ENCODE measurements at places on chromosomes 12 and 14.

- DNase-seq: no peak
Observed at GRCh38 chr12:4086481-4086880, 187.1 kb upstream of the CCND2 start.

GRCh38 chr14:78448164-78449094 lies 278.3 kb downstream of the NRXN3 start:
- DNase-seq: no peak

DNA sequence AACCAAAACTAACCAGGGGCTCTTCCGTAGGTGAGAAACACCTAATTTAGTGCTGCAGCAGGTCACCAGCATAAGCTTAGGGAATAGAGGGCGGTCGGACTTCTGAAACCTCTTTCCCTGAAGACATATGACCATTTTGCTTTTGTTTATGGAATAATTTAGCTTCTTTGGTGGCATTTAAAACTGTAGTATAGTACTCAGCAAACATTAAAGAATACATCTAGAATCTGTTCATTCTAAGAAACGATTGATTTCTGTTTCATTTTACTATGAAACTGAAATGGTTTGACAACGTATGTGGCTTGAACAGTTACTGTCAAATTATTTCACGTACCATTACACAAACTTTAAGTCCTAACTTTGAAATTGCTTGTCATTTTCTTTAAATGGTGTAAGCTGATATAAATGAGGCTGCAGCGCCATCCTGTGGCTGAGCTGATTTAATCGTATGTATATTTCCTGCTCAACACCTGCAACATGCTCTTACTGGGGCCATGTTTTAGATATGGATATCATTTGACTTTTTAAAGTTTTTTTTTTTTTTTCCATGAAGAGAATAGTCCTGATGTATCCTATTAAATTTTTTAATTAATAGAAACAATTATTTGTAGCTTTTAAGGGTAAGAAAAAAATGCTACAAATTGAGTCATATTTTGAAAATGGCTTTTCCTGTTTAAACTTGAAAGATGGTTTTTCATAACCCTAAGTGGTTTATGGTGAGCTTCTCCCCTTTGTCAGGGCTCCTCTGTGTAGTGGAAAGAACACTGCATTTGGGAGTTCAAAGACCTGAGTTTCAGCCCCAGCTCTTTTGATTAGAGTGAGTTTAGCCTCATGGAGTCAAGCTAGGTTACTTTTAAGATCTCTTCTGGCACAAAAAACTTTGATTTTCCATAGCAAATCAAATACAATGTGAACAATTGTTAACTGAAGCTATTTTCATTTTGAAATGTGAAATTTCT lies 27.4 kb downstream of the CFAP54 start:
- DNase-seq: no peak

- no peak for DNase-seq
Observed at GRCh38 chr12:42706321-42706720, 116.8 kb upstream of the PRICKLE1 start.

DNA sequence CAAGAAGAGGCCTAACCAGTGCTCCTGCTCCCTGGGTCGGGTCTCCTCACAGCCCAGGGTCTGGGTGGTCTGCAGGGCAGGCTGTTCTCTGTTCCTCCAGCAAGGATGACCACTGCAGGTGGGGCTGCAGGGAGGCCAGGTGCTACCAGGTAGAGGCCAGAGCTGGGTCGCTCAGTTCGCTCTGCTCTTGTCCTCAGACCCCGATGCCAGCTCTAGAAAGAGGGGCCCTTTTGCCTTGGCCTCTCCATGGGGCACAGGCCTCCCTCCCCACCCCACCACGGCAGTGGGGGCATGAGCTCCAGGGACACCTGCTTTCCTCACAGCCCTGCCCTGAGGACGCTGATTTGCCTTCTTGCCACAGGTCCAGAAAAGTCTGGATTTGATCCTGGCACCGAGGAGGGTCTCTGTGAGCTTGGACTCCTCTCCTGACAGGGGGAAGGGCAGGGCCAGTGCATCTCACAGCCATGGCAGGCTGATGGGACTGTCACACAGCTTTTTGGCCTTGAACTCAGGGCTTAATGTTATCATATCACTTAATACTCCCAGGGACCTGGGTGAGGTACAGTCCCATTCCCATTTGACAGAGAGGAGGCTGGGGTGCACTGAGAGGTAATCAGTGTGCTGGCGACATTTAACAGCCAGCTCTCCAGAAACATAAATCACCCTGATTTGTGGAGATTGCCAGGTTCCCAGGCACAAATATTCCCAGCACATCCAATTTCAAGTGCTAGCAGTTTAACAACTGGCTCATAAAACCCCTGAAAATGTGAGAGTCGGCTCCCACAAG lies 273.0 kb upstream of the SFSWAP start:
- no peak for DNase-seq

GRCh38 chr12:27682534-27682933 lies 13.7 kb upstream of the REP15 start:
- DNase-seq: no peak

GRCh38 chr12:115466076-115466475 lies 782.1 kb upstream of the TBX3 start:
- DNase-seq: no peak

DNA sequence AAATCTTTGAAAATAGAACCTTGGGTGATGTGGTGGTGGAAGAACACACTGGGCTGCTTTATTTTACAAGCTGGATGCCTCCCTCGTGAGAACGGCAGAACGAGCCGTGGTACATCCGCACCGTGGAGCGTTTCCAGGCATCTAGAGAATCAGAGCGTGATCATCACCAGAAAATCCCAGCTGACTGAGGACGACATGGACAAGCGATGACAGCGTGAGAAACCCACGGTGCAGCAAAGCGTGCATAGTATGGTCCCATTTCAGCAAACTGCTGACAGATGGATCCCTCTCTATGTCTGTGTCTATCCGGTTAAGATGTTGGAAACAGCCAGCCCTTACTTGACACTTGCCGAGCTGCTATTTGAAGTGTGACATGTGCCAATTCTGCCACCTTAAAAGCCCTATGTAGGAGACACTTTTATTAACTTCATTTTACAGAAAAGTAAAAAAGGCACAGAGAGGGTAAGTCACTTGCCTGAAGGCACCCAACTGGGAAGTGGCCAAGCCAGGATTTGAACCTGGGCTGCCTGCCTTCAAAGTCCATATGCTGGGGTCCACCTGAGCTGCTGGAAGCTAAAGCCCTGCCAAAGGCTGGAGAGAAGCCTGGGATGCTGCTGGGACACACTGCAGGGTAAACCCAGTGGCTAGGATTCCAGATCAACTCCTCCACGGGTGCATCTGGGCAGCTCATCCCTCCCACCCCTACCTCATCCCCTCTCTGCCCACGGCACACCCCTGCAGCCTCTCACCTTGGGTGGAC lies 14.9 kb downstream of the SCARB1 start:
- no peak for DNase-seq

- no peak for DNase-seq
Observed at GRCh38 chr12:75820848-75821578, 210.6 kb downstream of the PHLDA1 start.

GRCh38 chr14:45096218-45096617 lies 12.3 kb downstream of the PRPF39 start:
- no peak for DNase-seq

GRCh38 chr14:60643463-60644314 lies 5.6 kb downstream of the SIX1 start:
- no peak for DNase-seq

GRCh38 chr12:2845280-2845679 lies 10.4 kb upstream of the NRIP2 start:
- no peak for DNase-seq

GRCh38 chr14:99527026-99527425 lies 45.8 kb downstream of the CCNK start:
- DNase-seq: no peak

- no peak for DNase-seq
Observed at GRCh38 chr12:27207615-27208413, 36.3 kb upstream of the STK38L start.

DNA sequence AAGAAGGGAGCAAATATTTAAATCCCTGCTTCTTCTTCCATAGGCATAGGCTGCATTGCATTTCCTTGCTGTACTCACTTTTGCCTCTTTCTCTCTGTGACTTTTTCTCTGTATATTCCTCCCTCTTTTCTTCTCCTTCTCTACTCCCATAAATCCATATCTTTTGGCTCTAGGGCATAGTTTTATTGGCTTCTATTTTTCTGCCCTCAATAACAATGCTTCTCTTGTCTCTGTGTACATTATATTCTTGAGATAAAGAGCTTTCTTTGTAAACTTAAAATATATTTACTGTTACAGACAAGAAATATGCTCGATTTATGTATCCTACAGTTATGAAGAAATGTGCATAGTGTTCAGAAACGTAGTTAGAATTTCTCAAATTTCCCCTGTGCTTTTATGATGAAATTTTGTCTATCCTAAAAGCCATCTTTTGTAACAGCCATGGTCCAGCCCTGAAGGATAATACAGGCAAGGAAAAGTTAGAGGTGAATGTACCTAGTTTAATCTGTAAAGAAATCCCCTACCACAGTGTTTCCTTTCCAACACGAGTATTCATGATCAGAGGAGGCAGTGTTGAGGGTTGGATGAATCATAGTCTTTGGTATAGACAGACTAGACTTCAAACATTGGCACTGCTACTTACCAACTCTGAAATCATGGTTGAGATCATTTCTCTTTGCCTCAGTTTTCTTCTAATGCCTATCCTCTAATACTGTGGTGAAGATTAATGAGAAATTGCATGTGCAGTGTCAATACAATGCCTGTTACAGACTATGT lies 173.3 kb upstream of the FAR2 start:
- DNase-seq: no peak

DNA sequence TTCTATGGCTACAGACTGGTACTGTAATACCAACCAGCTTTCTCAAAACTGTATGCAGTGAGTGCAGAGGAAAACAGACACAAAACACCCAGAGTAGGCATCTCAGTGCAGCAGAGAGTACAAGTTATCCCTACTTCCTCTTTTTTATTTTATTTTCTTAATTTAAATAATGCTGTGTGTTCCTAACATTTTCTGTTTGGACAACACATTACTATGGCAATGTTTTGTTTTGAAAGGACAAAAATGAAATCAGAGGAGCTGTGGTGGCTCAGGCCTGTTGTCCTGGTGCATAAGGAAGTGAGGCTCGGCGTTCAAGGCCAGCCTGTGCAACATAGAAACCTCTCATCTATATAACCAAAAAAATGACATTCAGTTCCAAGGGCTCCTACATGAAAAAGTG lies 33.7 kb upstream of the SELPLG start:
- no peak for DNase-seq

- DNase-seq: no peak
Observed at GRCh38 chr14:64407329-64407728, 19.2 kb downstream of the MTHFD1 start.

GRCh38 chr12:26091822-26092221 lies 33.0 kb downstream of the BHLHE41 start:
- no peak for DNase-seq

- DNase-seq: no peak
Observed at GRCh38 chr14:41899416-41899815, 292.7 kb downstream of the LRFN5 start.

GRCh38 chr12:58557171-58557570 lies 363.1 kb downstream of the LRIG3 start:
- no peak for DNase-seq

- no peak for DNase-seq
Observed at GRCh38 chr12:121719926-121720414, 7.4 kb downstream of the TMEM120B start.

- DNase-seq: no peak
Observed at GRCh38 chr14:45699471-45699870, 446.5 kb upstream of the MIS18BP1 start.

DNA sequence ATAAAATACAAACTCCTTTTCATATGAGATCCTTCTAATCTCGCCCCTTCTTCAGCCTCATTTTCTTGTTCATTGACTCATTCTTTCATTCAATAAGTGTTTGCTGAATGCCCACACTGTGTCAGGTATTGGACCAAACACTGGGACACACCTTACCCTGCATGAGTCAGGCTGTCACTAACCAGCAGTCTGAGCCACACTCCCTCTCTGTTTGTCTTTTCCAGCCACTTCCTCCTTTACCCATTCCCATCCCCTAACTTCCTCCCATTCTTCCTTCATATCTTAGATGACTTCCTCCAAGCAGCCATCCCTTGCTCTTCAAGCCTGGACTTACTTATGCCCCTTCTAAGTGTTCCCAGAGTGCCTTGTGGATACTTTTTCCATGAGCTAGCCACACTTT lies 27.0 kb upstream of the HIF1A start:
- DNase-seq: no peak

DNA sequence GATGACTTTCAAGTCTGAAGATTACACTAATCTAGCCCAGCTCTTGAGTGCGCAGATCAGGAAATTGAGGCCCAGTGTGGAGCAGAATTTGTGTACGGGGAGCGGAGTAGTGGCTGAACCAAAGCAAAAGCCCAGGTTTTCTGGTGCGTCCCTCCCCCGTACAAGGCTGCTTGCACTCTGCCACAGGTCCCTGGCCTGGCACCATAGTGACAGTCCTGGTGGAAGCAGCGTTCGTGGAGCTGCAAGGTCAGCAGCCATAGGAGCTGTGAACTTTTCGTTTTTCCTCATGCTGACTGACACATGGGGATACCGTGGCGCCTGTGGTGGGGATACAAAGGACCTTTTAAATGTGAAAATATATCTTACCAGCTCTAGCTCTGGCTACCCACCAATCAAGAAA lies 1.7 kb downstream of the EVL start:
- DNase-seq: no peak

DNA sequence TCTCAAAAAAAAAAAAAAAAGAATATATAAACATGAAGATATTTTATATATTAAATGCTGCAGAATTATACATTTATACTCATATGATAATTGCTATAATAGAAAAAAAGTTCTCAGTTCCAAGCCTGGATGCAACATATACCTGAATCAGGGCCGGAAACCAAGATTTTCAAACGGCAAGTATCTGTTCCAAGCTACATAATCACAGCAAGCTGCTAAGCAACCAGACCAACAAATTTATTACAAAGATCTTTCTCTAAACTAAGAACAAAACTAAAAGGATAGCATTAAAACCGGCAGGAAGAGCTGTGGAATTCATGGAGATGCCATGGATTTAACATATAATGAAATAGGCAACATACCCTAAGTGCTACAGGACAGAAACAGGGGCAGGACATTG lies 7.1 kb downstream of the RACGAP1 start:
- no peak for DNase-seq

DNA sequence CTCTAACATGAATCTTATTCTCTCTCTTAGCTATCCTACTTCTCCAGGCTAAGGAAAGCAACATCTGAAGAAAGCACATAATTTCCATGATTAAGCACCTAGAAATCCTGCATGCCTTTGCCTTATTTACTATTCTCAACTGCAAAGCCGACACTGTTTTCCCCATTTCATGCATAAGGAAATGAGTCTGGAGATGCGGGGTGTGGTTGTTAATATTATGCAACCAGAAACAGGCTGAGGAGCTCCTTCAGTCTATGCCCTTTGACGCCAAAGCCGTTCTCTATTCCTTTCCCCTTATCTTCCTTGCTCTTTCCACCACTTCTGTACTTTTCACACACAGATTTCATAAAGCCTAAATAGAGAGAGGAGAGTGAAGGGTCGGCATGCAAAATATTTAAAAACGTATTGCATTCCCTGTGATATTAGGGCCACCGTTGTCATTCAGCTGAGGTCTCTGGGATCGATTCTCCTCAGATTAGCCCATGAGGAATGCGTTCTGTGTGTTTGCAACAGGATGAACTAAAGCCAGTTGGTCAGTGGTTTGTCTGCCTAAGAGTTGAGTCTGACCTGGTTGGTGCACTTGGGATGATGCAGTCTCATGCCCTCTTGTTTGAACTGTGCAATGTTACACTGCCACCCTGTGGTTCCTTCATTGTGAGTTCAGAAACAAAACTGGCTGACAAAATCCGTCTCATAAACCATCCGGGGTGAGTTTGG lies 53.1 kb upstream of the PLEKHG7 start:
- no peak for DNase-seq

All from cortex of kidney (tissue), 1 donor.